Neuronal stem cell (in vitro differentiated cells): ENCODE measurements at places on chromosomes 11 and 22.

GRCh38 chr22:37267135-37267587 is 15.1 kb upstream of the CYTH4 start:
- DNase-seq, result peak; percentile 65

DNA sequence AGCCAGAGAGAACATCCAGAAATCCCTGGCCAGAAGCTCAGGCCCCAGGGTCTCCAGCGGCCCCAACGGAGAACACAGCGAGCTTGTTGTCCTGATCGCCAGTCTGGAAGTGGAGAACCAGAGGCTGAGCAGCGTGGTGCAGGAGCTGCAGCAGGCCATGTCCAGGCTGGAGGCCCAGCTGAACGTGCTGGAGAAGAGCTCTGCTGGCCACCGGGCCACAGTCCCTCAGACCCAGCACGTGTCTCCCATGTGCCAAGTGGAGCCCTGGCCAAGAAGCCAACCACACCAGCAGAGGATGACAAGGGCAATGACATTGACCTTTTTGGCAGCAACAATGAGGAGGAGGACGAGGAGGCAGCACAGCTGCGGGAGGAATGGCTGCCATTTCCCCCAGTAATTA is 20.6 kb upstream of the SCGB1D1 start:
- no peak for DNase-seq

DNA sequence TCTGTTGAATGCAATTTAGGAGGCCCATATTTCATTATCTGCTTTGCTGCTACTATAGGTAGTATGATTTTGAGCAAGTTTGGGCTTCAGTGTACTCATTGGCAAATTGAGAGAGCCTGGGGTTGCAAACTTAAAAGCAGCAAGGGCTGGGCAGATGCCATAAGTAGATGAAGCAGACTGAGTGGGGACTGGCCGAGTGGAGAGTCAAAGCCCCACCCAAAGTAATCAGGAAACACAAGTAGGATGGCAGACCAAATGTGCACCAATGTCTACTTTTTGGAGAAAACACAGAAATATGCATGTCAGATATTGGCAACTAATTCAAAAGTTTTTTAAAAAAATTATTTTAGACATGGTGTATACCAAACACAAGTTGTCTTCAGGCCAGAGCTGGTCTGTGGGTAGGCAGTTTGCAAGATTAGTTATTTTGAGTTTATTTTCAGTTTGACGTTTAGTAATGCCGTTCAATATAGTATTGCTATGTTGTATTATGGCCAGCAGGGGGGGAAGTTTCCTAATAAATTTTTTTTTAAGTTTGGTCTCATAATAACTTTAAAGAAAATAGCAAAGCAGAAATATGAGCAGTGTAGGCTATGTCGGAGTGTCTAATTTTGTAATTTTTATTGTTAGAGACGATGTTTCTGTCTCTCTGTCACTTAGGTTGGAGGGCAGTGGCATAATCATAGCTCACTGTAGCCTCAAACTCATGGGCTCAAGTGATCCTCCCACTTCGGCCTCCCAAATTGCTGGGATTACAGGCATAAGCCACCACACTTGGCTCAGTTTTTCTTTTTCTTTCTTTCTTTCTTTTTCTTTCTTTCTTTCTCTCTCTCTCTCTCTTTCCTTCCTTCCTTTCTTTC is 105.1 kb downstream of the HIPK3 start:
- peak; percentile 33 for DNase-seq

DNA sequence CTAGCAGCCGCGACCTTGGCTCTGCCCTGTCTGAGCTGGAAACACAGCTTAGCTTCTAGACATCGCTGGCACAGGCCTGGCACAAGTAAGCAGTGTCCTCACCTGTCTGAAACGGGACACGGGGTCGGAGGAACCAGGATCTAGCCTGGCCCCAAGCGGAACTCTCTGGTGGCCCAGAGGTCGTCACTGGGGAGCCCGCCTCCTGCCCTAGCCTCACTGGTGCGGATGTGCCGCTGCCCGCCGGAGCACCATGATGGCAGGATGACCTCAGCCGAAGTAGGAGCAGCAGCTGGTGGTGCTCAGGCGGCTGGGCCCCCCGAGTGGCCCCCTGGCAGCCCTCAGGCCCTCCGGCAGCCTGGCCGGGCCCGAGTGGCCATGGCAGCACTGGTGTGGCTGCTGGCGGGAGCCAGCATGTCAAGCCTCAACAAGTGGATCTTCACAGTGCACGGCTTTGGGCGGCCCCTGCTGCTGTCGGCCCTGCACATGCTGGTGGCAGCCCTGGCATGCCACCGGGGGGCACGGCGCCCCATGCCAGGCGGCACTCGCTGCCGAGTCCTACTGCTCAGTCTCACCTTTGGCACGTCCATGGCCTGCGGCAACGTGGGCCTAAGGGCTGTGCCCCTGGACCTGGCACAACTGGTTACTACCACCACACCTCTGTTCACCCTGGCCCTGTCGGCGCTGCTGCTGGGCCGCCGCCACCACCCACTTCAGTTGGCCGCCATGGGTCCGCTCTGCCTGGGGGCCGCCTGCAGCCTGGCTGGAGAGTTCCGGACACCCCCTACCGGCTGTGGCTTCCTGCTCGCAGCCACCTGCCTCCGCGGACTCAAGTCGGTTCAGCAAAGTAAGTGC is 871 bp downstream of the SLC35E4 start:
- no peak for DNase-seq

DNA sequence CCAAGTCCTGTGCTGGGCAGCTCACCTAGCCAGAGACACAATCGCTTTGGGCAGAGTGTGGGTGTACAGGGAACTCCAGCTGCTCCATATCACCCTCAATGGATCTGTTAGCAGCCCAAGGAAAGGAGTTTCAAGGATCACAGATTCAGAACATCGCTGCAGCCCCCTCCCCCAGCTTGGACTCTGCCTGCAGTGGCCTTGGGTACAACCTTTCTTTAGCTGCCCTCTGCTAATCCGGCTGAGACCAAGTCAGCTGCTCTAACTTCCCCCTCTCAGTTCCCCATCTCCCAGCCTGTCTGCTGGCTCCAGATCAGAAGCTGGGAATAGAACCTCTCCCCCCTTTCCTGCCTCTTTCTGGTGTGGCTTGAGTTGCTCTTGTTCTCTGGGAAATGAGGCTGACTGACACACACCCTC is 1.3 kb downstream of the TMEM86A start:
- no peak for DNase-seq

DNA sequence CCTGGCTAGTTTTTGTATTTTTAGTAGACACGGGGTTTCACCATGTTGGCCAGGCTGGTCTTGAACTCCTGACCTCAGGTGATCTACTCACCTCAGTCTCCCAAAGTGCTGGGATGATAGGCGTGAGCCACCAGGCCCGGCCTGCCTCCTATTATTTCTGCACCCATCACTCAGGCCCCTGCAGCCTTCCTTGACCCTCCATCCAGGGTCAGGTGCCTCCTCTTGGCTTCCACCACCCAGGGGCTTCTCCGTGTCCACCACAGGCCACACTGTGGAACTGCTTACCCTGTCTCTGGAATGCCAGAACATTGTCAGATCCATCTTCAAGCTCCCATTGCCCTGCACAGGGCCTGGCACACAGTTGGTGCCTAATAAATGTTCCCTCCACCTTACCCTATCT is 75.4 kb upstream of the RTL6 start:
- DNase-seq, result no peak

DNA sequence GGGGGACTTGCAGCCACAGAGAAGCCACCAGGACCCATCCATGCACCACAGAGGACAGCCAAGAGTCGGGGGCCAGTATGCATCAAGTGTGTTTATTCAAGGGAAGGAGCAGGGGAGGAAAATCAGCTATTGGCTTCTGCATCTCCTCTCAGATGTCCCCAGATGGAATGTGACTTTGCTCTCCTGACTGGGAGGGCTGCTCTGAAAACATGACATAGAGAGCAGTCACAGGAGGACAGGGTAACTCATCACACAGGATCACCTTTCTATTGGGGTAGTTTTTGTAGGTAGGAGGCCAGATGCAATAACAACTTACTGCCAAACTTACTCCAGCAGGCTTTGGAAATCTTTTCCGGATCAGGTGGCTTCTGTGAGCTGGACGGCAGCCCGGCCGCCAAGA is 121.0 kb upstream of the OPCML start:
- no peak for DNase-seq

- DNase-seq, result no peak
These were observed 2.4 kb downstream of the C1QTNF4 start for GRCh38 chr11:47591764-47592163.

GRCh38 chr22:49408102-49408836 is 419.4 kb downstream of the BRD1 start:
- DNase-seq, result no peak

DNA sequence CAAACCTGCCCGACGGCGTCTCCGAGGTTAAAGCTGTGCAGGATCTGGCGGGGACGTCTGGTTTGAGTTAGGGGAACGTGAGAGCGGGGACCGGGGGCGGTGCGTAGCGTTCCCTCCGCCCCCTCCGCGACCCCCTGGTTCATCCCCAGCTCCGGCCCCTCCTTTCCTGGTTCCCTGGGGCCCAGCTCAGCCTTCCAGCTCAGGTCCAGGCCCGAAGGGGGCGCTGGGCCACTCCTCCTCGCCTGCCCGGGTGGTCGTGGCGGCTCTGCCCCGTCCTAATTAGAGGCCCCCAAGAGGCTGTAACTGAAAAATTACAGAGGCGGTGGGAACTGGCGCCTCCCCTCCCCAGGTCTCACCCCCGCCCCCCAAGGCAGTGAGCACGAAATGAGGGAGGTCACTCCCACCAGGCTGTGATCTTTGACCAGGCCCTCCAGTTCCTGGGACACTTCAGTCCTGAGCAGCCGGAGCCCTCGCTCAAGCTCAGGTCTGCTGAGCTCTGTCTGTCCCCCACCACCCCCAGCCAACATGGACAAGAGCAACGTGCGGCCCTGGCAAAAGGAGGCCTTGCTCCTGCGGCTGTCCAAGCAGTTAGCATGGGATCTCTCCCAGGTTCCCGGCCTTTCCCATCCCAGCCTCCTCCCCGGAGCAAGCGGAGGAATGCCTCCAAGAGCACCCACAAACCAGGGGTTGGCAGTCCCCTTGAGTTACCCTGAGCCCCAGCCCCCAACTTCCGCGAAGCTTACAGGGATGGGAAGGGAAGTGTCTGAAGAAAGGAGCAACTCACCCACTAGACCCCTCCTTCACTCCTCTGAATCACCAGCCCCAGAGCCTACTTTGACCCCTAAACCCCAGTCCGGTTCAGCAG is 3.3 kb downstream of the CD248 start:
- peak; percentile 51 for DNase-seq
